ENCODE measurements at places on chromosomes 11 and 22. TPM values are rescaled to one million over a fixed set of nuclear protein-coding genes. Genes with fewer than 3 reads are reported as not detected.

Gene PLAAT3
- total RNA-seq = 20.0 TPM

Gene JAML
- not detected for total RNA-seq

Gene WBP2NL
- not detected for total RNA-seq

Gene FOLR3
- total RNA-seq = not detected

Gene GNG3
- not detected for total RNA-seq

Gene RGL4
- total RNA-seq = not detected

Gene PKNOX2
- 2.5 TPM for total RNA-seq

Gene SLC22A12
- not detected for total RNA-seq

Gene CD248
- 180 TPM for total RNA-seq

Gene SF3B2
- 107 TPM for total RNA-seq

Gene SCT
- total RNA-seq = not detected

Gene SCUBE1
- total RNA-seq = not detected

Gene KDM4E
- not detected for total RNA-seq

Gene HTR3B
- total RNA-seq = not detected
